Activated CD4-positive, alpha-beta T cell treated with anti-CD3 and anti-CD28 coated beads, Interleukin-2, amount 50 U/mL, for 24 hours (primary cell): ENCODE measurements at places on chromosomes 13 and 19.
A peak's percentile ranks its signal among the peaks of the same experiment; 100 is the strongest.

DNA sequence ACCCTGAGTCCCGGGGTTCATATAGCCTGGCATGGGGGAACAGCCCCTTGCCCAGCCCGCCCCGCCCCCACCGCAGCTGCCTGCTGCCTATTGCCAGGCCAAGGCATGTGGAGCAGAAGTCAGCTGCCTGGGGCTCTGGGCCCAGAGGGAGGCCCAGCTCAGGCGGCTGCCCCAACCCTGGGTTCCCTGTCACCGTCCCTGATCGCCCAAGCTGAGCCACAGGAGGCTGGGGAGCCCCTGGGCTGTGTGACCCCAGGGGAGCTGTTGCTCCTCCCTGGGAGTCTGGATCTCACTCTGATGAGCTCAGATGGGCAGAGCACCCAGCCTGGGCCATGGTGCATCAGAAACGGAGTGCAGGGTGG lies 1.4 kb downstream of the PLIN4 start:
- DNase-seq = no peak

DNA sequence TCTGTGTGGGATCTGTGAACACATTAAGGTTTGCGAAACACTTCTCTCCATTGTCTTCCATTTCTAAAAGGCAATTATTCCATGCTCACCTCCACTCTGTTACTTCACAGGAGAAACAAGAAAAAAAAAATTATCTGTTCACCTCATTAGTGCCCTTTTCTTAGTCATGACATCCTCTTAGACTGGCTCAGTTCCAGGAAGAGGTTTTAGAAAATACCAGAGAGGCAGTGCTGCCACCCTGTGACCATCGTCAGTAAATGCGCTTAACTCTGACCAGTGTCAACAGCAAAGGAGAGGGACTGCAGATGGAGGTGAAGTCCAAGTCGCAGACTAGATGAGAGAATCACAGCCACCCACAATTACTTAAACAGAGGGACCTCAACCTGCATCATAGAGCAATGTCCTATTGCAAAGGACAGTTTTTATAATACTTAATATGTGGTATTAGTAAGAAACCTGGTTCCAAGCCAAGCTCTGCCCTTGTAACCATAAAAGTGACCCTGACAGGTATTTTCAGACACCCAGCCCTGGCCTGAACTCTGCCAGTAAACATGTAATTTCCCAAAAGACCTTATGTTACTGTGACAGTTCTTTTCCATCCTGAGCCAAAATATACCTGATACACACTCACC lies 19.4 kb downstream of the CEACAM21 start:
- peak; percentile 62 for DNase-seq

DNA sequence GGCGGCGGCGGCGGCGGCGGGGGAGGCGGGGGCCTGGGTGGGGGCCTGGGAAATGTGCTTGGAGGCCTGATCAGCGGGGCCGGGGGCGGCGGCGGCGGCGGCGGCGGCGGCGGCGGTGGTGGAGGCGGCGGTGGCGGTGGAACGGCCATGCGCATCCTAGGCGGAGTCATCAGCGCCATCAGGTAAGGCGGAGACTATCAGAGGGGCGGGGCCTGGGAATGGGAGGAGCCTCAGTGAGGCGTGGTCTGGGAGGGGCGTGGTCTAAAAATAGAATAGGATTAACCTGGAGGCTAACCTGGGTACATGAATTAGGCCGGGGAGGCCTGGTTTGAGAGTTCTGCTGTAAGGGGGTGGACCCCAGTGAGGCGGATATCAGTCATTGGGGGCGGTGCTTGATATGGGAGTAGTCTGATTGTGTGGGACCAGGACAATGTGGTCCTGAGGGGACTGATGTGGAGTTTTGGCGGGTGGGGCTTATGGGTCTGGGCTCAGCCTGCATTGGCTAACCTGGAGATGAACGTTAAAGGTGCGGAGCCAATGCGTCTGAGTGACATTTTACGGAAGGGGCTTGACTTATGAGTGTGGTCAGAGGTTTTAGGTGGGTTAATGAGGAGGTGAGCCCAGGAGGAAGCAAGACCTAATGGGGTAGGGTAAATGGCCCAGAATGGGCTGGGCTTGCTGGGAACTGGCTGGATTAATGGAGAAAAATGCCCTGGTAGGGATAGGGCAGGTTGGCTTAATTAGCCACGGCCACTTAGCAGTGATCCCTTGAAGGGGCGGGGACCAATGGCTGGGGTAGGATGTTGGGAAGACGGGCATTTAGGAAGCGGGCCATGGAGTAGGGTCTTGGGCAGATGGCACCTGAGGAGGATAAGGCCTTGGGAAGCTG lies 1.4 kb downstream of the CAPNS1 start:
- DNase-seq = peak; percentile 93

DNA sequence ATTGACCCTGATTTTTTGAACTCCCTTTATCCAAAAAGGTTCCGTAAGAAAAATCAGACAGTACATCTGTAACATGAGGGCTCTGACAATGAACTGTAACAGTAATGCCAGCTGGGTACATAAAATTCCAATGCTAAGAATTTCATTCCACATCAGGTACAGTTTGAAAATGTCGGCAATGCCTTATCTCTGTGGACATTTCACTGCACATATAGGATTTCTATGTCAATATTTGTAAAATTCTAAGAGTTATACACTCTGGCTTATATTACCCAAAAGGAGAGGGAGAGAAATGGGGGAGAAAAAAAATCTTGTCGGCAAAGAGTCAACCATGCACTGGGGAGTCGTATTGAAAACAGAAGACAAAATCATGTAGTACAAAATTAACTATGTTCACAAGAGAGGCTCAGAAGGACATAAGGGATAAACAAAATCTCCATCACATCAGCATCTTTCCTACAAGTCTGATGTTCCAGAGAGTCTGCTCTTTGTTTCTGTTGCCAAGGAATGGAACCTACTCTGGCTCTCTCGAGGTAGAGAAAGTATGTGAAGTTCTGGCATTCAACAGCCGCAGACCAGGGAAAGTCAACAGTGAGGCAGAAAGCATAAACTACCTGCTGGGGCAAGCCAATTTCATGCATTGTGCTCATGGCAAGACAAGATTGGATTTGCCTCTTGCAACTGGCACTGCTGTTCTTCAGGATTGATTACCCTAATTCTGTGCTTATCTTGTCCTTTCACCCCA lies 72.4 kb downstream of the STARD13 start:
- no peak for DNase-seq

GRCh38 chr13:91358387-91358782 lies 10.9 kb downstream of the MIR17HG start:
- no peak for DNase-seq

GRCh38 chr19:3672993-3673392 lies 27.3 kb downstream of the PIP5K1C start:
- DNase-seq = no peak

- no peak for DNase-seq
Measured at GRCh38 chr19:51091126-51091525, 8.4 kb upstream of the KLK14 start.

GRCh38 chr13:94332359-94333096 lies 147.0 kb downstream of the DCT start:
- DNase-seq = no peak

GRCh38 chr19:32404933-32405430 lies 588 bp upstream of the DPY19L3 start:
- no peak for DNase-seq

DNA sequence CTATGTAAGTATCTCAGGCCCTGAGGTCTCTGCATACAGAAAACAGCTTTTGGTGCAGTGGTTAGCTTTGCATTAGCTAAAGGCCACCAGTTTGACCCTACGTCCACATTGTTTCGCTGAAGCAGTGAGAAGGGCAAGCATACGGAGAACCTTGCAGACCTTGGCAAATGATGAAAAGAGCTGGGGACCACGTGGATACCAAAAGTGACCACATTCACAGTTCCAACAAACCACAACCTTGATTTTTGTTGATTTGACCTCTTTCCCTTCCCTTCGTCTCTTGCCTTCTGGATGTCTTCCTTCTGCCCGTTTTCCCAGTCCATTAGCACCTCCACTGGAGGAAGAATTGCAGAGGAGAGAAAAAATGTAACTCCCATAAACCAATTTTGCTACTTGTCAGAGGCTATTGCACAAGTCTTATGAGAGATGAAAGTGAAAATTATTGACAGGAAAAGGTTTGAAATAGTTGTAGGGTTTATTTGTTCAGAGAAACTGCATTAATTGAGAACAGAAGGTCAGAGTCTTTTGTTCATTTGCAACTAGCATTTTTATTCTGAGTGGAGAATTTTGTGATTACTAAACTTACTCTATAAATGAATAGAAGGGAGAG lies 293.9 kb upstream of the HTR2A start:
- DNase-seq = no peak

GRCh38 chr19:18265582-18265981 lies 8.7 kb downstream of the IQCN start:
- no peak for DNase-seq

DNA sequence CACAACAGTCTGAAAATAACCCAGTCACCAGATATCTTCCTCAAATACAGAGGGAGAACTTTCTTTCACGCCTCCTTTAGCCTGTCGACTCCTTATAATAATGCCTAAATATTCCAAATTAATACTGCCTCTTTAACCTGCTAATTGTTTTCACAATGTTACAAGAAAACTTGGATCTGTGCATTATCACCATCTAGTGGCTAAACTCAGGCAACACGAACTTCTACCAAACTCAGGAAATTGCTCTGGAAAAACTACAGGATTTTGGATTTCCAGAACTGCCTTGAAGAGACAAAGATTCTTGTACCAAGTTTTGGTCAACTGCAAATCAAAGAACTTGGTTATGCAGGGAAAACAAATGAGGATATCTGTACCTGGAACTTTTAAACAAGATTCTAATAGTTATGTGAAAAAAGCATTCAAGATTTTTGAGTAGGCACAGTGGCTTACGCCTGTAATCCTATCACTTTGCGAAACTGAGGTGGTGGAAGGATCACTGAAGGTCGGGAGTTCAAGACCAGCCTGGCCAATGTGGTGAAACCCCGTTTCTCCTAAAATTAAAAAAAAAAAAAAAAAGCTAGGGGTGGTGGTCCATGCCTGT lies 10.8 kb downstream of the CLN5 start:
- no peak for DNase-seq

DNA sequence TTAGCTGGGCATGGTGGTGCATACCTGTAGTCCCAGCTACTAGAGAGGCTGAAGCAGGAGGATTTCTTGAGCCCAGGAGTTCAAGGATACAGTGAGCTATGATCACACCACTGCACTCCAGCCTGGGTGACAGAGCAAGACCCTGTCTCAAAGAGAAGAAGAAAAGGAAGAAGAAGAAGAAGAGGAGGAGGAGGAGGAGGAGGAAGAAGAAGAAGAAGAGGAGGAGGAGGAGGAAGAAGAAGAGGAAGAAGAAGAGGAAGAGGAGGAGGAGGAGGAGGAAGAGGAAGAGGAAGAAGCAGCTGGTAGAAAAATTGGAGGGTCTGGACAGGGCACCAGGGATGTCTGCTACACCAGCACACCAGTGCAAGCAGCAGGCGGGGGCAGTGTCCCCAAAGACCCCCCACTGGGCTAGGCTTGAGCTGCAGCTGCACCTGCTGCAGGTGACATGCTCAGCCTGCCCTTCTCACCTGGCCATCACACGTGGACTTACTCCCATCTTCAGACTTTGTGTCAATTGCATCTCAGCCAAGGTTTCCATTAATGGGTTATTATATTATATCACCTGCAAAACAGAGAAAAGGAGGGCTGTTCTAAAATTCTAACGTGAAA lies 180.9 kb upstream of the ZNF507 start:
- no peak for DNase-seq

DNA sequence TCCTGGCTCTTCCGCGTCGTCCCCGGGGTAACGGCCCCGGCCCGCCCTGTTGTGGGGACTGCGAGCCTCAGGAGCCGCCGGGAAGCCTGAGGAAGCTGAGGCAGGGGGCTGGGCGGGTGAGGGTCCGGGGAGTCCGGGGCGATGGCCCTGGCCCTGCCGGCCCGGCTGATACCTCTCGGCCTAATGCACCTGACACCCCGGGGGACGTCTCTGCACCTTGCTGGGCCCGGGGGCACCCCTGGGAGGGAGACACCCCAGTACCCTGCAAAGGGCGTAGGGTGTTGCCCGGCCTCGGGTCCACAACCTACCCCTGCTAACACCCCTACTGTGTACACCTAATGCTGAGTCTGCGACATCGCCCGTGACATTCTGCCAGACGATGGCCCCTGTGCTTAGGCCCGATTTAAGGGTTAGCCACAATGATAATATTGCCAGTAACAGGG lies 410 bp downstream of the PIN1 start:
- no peak for DNase-seq

GRCh38 chr13:95301968-95302393 lies 730 bp upstream of the ABCC4 start:
- no peak for DNase-seq

GRCh38 chr19:30870876-30871275 lies 478.4 kb downstream of the TSHZ3 start:
- no peak for DNase-seq

GRCh38 chr13:26528527-26528926 lies 29.0 kb upstream of the WASF3 start:
- DNase-seq = no peak

DNA sequence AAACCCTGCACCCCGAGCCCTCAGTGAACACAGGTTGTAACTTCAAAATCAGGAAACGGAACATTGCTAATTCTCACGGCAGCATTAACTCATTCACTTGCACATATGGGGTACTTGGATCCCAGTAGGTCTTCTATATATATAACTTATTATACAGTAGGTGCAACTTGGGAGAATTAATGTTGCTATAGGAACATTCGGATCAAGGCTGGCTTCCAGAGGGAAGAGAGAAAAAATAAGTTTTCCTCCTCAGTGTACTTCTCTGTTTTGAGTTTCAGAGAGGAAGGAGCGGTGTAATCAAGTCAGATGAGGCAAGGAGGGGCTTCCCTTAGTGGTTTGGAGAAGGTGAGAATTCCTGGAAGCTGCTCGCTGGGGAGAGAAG lies 90.9 kb upstream of the ZNF507 start:
- no peak for DNase-seq

- no peak for DNase-seq
Measured at GRCh38 chr19:31675193-31675913, 326.1 kb upstream of the TSHZ3 start.

DNA sequence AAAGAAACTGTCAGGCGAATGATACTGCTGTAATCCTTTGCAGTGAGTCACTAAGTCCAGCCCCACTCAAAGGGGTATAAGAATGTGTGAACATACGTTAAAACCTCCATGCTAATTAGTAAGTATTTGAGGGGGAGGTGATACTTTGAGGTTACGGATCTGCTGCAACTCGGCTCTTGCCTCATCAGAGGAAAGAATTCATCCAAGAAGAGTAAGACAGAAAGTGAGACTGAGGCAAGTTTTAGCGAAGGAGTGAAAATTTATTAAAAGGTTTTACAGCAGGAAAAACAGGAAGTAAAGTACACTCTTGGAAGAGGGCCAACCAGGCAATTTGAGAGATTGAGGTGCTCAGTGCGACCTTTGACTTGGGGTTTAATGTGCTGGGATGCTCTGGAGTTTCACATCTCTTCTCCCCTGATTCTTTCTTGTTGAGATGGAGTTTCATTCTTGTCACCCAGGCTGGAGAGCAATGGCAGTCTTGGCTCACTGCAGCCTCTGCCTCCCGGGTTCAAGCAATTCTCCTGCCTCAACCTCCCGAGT lies 9.8 kb downstream of the CLEC4M start:
- no peak for DNase-seq

DNA sequence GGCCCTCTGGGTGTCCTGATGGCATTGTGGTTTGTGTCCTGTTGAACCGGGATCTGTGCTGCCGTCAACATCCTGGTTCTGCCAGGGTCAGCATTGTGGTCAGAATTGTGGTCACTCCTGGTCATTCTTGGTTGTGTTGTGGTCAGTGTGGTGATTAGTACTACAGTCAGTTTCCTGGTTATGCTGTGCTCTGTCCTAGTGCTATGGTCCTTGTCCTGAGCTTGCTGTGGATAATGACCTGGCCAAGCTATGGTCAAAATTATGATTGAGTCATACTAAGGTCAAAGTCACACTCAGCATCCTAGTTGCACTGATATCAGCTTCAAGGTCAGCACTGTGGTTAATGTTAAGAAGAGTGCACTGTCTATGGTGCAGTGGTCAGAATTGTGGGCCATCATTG lies 4.5 kb upstream of the OLFM2 start:
- no peak for DNase-seq
